Breast epithelium (tissue), 4 donors: ENCODE measurements at places on chromosomes 16 and 17. TPM values are rescaled to one million over a fixed set of nuclear protein-coding genes. Genes with fewer than 3 reads are reported as not detected.

Gene PLEKHH3
- 15.4 TPM for total RNA-seq

DNA sequence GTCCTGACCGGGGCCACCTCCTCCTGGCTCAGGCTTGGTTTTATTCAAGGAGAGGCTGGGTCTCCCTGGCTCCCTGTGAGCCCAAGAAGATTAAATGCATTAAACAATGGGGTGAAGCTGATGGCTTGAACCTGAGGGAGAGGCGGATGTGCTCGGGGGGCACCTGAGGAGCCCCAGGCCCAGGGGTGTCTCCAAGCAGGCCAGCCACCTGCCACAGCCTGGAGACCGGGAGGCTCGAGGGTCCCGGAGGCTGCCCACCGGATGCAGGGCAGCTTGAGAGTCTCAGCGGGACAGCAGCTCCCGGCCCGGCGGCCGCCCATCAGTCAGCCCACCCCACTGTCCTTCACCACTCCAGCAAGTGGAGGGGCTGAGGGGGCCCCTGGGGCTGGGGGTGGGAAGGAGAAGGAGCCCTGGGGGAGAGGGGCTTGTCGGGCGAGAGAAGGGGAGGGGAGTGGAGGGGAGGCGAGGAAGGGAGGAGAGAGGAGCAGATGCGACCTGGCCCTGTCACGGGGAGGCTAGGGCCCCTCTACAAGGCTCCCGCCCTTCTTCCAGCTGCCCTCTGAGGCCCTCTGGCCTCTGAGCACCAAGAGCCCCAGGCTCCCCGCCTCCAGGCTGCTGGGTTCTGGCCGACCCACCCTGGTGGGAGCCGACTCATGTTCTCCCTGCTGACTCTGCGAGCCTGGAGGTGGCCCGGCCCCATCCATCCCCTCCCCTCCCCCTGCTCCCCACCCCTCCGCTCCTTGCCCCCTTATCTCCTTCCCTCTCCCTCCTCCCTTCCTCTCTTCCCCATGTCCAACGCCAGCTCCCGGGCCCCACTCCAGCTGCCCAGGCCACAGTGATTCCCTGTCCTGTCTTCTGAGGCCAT, 13.2 kb downstream of the CD7 start:
- DNase-seq = no peak
- no peaks in the 10 kb centered on the region for H3K36me3 ChIP-seq
- H3K27ac ChIP-seq = peak overlapping the region; percentile 38
- H3K4me3 ChIP-seq = no peak overlapping the region

GRCh38 chr17:28127196-28127595, 84.7 kb downstream of the NLK start:
- H3K27ac ChIP-seq = no peak overlapping the region
- no peak for DNase-seq
- H3K4me3 ChIP-seq = no peak overlapping the region
- H3K36me3 ChIP-seq = no peaks in the 10 kb centered on the region
- H3K4me1 ChIP-seq = no peaks in the 10 kb centered on the region

DNA sequence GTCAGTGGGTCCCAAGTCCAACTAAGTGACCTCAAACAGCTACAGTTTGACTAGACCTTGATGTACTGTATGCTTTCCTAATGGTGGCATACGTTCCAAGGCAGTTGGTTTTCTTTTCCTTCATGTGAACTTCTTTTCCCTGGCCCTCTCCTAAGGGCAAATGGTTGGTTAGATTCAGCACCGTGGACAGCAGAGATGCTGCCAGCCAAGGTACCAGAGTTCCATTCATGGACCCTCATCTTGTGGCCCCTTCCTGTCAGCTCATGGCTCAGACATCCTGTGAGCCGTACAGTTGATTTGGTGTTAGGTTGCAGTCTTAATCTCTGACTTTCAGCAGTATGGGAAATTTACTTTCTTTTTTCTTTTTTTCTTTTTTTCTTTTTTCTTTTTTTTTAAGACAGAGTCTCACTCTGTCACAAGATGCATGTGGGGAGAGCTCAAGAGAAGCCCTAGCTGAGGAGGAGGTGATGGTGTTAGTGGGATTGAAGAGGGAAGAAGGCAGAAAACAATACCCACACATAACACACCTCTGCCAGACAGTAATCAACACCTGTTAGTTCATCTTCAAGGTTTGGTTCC, 122.4 kb downstream of the USP31 start:
- no peaks in the 10 kb centered on the region for H3K27me3 ChIP-seq
- no peak for DNase-seq
- no peak overlapping the region for H3K27ac ChIP-seq
- H3K4me1 ChIP-seq = no peaks in the 10 kb centered on the region
- no peak overlapping the region for H3K4me3 ChIP-seq
- no peaks in the 10 kb centered on the region for H3K36me3 ChIP-seq

DNA sequence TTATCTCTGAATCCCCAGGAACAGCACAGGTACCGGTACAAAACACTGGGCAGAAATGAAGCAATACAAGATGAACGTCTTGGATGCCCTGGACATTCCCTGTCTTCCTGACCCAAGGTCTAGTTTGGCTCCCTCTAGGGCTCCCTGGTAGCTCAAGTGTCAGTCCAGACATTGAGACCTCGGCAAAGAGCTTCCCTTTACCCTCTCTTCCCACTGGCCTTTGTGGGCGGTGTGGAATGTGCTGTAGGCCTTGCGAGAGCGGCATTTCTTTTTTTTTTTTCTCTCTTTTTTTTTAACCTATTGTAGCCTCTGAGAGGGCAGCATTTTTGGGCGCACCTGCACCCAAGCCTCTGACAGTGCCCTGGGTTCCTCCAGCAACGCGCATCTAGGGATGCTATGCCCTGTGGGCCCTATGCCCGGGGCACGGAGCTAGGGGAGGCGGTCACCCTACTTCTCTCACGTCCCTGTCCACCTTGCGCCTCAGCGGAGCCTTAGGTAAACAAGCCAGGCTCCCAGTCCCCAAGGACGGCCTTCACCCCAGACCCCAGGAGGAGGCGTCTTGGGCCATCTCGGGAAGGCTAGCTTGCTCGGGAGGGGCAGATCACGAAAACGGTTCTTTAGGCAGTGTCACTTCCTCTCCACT, 1.2 kb upstream of the NFATC3 start:
- H3K27ac ChIP-seq = peak overlapping the region; percentile 99
- DNase-seq = no peak
- no peaks in the 10 kb centered on the region for H3K27me3 ChIP-seq
- H3K36me3 ChIP-seq = no peaks in the 10 kb centered on the region

Gene CNTNAP4
- not detected for total RNA-seq

DNA sequence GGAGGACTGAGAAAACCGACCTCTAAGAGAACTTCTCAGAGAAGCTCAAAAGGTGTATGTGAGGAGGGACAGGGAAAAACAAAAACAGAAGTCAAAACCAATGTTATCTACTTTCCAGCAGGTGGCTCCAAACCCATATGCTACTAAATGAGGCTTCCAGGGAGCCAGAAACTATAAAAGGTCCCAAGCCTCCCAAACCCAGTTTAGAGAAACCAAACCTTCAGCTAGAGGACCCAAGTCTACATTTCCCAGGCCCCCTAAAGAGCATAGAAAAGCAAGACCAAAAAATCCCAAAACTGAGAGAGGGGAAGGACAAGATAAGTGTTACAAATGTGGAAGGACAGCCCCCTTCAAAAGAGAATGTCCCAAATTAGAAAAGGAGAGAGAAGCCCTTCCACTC, 3.7 kb downstream of the HPR start:
- H3K27ac ChIP-seq = no peak overlapping the region
- no peaks in the 10 kb centered on the region for H3K36me3 ChIP-seq
- no peak overlapping the region for H3K4me3 ChIP-seq
- H3K27me3 ChIP-seq = no peaks in the 10 kb centered on the region
